ENCODE measurements at places on chromosomes 7 and 10. TPM values are rescaled to one million over a fixed set of nuclear protein-coding genes. Genes with fewer than 3 reads are reported as not detected.

Gene FAM180A
- 61.8 TPM for total RNA-seq

Gene GNGT1
- total RNA-seq, result not detected

Gene CCDC7
- 46.7 TPM for total RNA-seq

DNA sequence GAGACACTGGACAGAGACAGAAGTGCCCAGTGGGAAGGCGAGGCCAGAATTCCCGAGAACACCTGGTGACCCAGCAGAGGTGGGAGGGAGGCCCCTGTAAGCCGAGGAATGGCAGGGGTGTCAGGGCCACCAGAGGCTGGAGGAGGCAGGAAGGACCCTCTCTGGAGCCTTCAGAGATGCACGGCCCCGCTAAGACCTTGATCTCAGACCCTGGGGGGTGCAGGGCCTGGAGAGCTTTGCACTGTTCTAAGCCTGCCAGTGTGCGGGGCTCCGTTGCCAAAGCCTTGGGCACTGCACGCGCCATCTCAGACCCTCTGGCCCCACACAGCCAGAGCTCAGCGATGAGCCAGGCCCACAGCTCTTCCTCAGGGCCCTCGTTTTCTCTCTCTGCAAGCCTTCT lies 557.1 kb downstream of the PTPRN2 start:
- DNase-seq, result peak; percentile 31

Gene GPR146
- total RNA-seq, result 17.4 TPM

- peak; percentile 74 for DNase-seq
Observed at GRCh38 chr10:116888380-116889055, 39.2 kb downstream of the ENO4 start.

DNA sequence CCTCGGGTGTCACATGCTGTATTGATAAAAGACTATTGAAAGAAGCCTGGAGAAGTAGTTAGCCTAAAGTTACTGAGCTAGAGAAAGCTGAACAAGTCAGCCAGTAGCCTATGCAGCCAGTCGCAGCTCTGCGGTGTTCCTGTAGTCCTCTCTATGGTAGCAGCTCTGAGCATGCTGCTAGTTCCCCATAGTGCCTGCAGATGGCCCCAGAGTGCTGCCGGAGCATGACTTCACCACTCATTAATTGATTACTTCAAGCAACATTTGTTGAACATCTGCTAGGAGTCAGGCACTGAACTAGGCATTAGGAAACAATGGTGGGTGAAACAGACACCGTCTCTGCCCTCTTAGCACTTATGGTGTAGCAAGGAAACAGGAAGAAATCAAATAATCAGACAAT lies 422.7 kb downstream of the SORCS3 start:
- DNase-seq, result no peak

DNA sequence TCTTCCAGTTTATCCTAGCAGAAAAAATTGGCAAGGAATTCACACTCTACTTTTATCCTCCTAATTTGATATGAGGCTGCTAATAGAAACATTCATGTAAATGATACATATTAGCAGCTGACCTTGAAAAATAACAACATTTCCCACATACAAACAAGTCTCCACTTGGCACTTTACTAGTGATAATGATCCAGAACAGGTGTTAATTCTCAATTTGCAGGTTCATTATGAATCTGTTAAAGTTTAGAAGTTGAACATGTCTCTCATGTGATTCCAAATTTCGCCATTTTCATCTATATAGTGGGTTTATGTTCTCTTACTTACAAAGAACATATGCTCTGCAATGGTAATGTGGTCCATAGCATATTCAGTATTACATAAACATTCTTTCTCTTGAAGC lies 1396.8 kb upstream of the LRRTM3 start:
- no peak for DNase-seq

Gene CTBP2
- 85.5 TPM for total RNA-seq

DNA sequence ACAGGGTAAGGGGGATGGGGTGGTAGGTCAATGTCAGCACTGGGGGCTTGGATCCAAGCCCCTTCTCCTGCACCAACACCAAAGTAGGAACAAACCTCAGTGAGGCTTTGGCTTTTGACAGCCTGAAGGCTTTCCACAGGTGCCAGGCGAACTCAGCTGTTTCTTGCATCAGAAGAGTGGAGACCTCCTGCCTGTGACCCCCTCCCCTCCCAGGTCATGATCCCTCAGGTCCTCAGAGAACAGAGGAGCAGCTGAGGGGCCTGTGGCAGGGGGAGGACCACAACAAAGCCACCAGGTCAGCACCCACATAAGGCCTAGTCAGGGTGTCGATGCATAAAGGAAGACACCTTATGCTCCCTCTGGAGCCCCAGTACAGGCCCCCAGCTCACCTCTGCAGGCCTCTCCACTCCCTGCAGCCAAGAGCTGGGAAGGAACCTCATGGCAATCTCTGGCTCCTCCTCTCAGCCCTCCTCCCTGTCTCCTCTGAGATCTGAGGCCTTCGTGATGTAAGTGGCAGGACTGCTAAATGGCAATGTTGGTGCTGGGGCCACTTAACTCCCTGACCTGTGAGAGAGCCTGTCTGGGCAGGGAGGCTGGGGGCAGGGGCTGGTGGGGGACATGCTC lies 19.1 kb upstream of the PRRT4 start:
- no peak for DNase-seq

DNA sequence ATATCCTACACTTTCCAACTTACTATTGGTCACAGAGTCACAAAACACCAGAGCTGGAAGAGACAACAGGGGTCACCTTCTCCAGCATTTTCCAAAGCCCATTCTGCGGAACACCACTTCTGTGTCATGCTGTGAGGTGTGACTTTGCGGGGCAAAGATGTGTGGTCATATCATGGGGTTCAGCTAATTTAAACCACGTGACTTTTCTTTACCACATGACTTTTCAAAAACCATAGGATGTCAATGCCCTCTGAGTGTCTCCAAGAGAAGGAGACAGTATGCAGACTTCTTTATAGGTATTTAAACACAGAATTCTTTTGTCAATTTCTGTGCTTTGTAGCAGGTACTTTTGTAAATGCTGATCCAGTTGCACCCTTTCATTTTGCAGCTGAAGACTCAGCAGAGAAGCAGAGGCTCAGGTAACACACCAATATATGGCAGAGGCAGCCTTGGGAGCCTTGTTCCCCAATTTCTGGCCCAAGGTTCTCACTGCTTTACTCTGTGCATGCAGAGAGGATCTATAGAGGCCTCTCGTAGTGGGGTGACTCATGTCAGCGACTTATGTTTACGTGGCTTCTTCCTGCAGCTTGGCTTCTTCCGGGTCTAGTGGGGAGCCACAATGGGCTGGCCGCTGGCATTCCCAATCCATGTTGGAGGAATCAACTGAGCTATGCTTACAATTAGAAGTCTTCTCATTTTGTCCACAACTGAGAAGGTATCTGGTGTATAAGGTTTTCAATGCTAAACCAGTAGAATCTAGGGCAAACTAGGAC lies 104.0 kb upstream of the RHOBTB1 start:
- DNase-seq, result no peak

Gene CCL24
- 2.4 TPM for total RNA-seq

- no peak for DNase-seq
Observed at GRCh38 chr7:113664867-113665266, 253.9 kb downstream of the PPP1R3A start.

GRCh38 chr10:46080886-46081285 lies 34.8 kb upstream of the MSMB start:
- DNase-seq, result no peak

Gene SNX10
- 4.5 TPM for total RNA-seq

Gene CDH23
- 16.6 TPM for total RNA-seq

Gene CDNF
- 1.9 TPM for total RNA-seq

- DNase-seq, result peak; percentile 79
Observed at GRCh38 chr10:123995082-123995460, 98.3 kb downstream of the CHST15 start.

DNA sequence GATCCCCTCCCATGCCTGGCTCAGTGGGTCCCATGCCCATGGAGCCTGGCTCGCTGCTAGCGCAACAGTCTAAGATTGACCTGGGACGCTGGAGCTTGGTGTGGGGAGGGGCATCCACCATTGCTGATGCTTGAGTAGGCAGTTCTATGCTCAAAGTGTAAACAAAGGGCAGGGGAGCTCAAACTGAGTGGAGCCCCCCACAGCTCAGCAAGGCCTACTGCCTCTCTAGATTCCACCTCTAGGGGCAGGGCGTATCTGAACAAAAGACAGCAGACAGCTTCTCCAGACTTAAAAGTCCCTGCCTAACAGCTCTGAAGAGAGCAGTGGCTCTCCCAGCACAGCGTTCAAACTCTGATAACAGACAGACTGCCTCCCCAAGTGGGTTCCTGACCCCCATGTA lies 31.2 kb upstream of the FFAR4 start:
- DNase-seq, result no peak

- peak; percentile 35 for DNase-seq
Observed at GRCh38 chr10:103543617-103544525, 50.4 kb downstream of the NEURL1 start.

DNA sequence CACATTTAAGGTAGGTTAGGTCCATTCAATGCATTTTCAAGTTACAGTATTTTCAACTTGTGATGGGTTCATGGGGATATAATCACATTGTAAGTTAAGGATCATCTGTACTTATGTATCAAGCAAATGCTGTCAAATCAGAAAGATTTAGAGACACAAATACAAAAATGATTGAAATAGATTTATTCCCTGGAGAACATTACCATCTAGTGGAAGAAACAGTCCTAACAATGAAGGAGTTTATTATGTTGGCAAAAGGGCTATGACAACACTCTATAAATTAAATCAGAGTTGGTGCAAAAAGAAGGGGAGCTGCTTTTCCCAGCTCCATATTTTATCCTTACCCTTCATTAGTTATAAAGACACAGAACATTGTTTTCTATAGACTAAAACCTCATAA lies 69.0 kb downstream of the PRSS58 start:
- no peak for DNase-seq

DNA sequence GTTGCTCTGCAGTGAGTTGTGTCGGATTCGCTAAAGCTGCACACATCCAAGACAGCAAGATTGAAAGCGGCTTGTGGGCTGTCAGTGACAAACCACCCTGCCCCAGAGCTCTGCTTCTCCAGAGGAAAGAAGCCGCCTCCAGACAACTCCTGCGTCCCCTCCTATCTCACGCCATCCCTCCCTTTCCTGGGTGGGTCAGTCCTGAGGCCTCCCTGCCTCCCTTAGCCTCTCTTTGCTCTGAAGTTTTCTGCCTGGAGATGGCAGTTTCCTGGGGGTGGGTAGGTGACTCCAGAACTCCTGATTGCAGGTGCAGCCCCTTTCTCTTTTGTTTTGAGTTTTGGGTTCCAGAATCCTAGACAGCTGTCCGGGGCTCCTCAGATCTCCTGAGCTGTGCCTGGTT lies 78.7 kb downstream of the EMX2 start:
- no peak for DNase-seq

DNA sequence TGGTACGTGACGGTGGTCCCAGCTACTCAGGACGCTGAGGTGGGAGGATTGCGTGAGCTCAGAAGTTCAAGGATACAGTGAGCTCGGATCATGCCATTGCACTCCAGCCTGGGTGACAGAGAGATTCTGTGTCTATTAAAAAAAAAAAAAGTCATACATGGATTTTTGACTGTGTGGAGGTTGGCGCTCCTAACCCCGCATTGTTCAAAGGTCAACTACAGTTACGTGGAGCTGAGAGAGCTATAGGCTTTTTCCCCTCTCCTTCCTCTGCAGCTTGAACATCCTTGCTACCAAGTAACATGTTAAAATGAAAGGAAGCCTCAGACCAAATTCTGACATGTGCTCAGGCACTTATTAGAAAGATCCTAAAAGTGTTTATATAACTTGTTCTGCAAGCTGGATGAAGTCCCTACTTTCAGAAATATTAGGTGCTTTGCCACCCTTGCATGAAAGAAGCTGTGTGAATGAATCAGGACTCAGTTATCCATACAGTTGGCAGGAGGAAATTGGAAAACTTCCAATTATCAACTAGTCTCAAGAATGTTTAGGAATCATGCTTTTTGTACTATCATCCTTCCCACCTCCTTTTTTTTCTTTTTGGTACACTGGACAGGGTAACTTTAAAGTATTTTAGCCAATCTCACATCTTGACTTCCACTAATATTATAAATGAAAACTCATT lies 12.5 kb upstream of the ST7 start:
- DNase-seq, result no peak

DNA sequence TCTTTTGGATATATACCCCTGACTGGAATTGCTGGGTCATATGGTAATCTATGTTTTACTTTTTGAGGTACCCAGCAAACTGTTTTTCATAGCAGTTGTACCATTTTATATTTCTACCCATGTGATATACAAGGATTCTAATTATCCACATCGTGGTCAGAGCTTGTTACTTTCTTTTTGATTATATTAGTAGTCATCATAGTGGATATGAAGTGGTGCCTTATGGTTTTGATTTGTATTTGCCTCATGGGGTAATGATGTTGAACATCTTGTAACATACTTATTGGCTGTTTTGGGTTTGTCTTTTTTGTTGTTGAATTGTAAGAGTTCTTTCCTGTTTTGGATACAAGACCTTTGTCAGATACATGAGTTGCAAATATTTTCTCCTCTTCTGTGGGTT lies 51.7 kb downstream of the MAPK8 start:
- no peak for DNase-seq
